ENCODE measurements at places on chromosomes 5 and 9. TPM values are rescaled to one million over a fixed set of nuclear protein-coding genes. Genes with fewer than 3 reads are reported as not detected.

DNA sequence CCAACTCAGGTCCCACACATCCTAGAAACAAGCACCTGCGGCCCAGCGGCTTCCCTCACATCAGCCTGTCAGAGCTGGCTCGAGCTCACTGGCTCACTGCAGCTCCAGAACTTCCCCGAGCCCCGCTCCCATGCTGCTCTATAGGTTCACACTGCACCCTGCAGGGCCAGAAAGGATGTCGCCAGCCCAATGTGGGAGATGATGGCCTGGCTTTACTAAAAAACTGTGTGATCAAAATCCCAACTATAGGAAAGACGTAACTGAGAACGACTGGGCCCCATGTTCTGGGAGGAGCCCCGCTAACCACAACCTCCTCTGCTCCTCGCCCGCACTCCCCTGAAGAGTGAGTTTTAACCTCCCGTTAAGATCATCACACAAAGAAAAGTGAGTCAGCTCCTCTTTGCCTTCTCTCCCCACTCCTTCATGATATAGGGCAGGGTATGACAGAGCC, 4.6 kb downstream of the SURF4 start:
- DNase-seq: peak; percentile 94
- peak overlapping the region; percentile 97 for H3K27ac ChIP-seq
- H3K4me3 ChIP-seq: peak overlapping the region; percentile 75
- H3K27me3 ChIP-seq: no peaks in the 10 kb centered on the region

GRCh38 chr5:127418974-127419682, 98.3 kb upstream of the PRRC1 start:
- no peaks in the 10 kb centered on the region for H3K4me1 ChIP-seq
- H3K27me3 ChIP-seq: peaks cover 3% of the 10 kb centered on the region
- no peak overlapping the region for H3K27ac ChIP-seq
- H3K4me3 ChIP-seq: no peak overlapping the region

GRCh38 chr5:19855931-19856330, 132.1 kb downstream of the CDH18 start:
- no peak for DNase-seq
- no peak overlapping the region for H3K27ac ChIP-seq
- H3K36me3 ChIP-seq: no peaks in the 10 kb centered on the region
- no peak overlapping the region for H3K4me3 ChIP-seq

DNA sequence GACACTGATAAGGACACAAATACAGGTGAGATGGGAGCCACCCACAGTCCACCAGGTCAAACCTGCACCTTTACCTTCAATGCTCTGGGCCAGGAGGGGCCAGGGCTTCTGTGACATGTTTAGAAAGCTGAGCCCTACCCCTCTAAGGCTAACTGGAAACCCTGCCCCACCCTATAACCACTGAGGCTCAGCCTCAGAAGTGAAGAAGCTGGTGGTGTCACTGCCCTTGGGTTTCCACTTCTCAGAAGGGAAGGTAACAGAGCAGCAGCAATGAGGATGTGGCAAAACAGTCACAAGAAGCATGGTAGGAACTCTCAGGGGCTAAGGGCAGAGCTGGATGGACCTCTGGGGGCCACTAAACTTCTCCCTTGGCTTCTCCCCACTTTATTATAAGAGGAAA, 6.0 kb downstream of the PDGFRB start:
- no peak overlapping the region for H3K27ac ChIP-seq
- no peak for DNase-seq
- no peaks in the 10 kb centered on the region for H3K27me3 ChIP-seq
- no peaks in the 10 kb centered on the region for H3K4me1 ChIP-seq
- H3K36me3 ChIP-seq: no peaks in the 10 kb centered on the region

DNA sequence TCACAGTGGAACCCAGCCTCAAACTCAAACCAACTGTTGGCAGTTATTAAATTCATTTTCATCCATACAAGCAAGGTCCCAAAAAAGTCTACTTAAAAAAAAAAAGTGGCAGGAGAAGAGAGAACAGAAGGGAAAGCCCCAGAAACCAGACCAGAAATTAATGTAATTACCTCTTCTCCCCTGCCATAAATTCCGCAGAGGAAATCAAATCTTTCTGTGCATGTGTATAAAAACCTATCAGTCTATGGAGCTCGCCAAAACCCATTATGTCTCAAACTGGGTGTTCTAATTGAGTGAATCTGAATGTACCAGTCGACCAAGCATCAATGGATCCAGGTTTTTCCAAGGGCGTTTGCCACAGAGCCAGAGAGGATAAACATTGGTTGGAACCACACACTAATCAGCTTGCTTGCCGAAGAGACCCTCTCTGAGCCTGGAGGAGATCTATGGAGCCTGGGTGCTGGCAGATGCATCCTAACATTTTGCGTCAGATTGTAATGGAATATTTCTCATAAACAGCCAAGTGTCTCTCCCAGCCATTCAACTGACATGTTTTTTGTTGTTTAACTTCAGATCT, 7.9 kb upstream of the HAND1 start:
- H3K27ac ChIP-seq: no peak overlapping the region
- H3K4me3 ChIP-seq: no peak overlapping the region
- H3K4me1 ChIP-seq: peaks cover 39% of the 10 kb centered on the region
- no peaks in the 10 kb centered on the region for H3K36me3 ChIP-seq

DNA sequence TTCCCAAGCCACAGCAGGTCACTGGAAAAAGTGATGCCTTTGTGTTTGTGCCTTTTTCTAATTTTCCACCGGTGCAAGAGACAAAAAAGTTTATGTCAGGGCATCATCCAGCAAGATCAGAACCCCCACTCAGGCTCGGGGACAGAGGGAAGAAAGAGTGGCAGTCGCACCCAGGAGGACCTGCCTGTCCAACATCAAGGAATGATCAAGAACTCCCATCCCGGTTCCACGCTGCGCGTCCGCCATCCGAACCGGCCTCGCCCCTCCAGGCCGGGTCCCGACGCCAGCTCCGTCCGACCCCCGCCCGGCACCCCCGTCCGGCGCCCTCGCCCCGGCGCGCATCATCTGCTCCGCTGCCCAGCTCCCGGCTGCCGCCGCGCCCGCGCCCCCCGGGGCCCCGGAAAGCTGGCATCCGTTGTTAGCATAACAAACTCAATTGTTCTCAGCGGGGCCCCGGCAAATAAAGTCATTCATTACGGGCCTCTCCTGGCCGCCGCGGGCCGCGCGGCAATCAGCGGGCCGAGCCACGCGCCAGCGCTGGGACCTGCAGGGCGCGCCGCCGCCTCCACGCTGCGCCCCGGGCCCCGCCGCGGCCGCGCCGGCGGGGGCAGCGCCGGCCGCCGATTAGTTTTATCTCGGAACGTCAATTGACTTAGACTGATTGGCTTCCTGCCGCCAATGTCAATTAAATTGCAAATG, 48.1 kb downstream of the PAX5 start:
- no peak overlapping the region for H3K27ac ChIP-seq
- peaks cover 18% of the 10 kb centered on the region for H3K4me1 ChIP-seq
- peak; percentile 19 for DNase-seq
- H3K4me3 ChIP-seq: peak overlapping the region; percentile 47
- H3K36me3 ChIP-seq: peaks cover 5% of the 10 kb centered on the region
- peaks cover 62% of the 10 kb centered on the region for H3K27me3 ChIP-seq

DNA sequence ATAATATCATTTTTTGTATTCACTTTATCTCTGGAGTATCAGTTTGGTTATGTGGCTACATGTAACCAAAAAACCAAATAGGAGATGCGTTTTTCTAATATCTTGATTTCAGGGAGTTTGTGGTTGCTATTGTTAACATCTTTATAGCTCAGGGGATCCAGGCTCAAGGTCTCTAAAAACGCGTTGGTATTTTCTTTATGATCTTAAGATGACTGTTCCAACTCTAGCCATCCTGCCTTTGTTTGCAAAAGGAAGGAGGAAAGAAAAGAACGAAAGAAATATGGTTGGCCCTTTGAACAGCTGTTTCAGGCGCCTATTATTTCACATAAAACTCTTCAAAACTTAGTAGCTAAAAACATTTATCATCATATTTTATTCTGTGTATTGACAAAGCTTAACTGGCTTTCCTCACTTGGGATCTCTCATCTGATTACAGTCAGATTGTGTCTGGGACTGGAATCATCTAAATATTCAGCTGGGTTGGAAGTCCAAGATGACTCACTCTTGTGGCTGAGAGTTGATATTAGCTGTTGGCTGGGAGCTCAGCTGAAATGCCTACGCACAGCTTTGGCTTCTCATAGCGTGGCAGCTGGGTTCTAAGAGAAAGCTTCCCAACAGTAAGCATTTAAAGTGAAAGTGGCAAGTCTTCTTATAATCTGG, 60.1 kb downstream of the FAM174A start:
- no peaks in the 10 kb centered on the region for H3K27me3 ChIP-seq
- H3K4me3 ChIP-seq: no peak overlapping the region

DNA sequence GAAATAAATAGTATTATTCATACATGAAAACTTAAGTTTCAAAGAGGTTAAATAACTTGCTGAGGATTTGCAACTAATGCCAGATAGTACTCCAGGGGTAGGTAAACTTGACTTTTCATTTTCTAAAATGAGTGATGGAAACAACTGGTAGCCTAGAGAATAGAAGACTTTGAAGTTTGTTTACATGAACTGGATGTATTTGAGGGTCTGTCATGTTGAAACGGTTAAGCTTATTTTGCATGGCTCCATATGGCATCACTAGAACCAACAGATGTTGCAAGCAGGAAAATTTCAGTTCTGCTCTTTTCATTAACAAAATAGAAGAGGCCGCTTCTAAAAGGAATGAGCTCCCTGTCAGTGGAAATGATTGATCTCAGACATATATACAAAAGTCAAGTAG, 105.1 kb upstream of the SGCD start:
- no peak for DNase-seq
- H3K4me1 ChIP-seq: no peaks in the 10 kb centered on the region
- H3K4me3 ChIP-seq: no peak overlapping the region
- no peak overlapping the region for H3K27ac ChIP-seq

Gene SUSD3
- 68.3 TPM for total RNA-seq

Gene OR1L4
- not detected for total RNA-seq

Gene AJM1
- total RNA-seq: 1.7 TPM

Gene ENG
- 10.5 TPM for total RNA-seq

Gene TRIP13
- total RNA-seq: 24.0 TPM

Gene CDC25C
- 23.2 TPM for total RNA-seq
